Adipose tissue (tissue), 3 donors: ENCODE measurements at places on chromosomes 2 and 18. TPM values are rescaled to one million over a fixed set of nuclear protein-coding genes. Genes with fewer than 3 reads are reported as not detected.

Gene VIT
- 23.6 TPM for polyA plus RNA-seq

Gene CCDC121
- 4.7 TPM for polyA plus RNA-seq

Gene ZNF521
- polyA plus RNA-seq: 11.4 TPM

Gene HOXD8
- polyA plus RNA-seq: 0.84 TPM

Gene LHCGR
- 0.61 TPM for polyA plus RNA-seq

Gene MBD5
- polyA plus RNA-seq: 2.9 TPM

Gene CYS1
- polyA plus RNA-seq: 2.4 TPM
